Upper lobe of left lung (tissue), 6 donors: ENCODE measurements at places on chromosomes 1 and 21. TPM values are rescaled to one million over a fixed set of nuclear protein-coding genes. Genes with fewer than 3 reads are reported as not detected.

Gene LMX1A
- total RNA-seq, result 0.33 TPM

Gene LINGO4
- total RNA-seq, result 0.22 TPM

Gene SELP
- total RNA-seq, result 40.4 TPM

Gene PHGDH
- 24.5 TPM for total RNA-seq

Gene KRTAP12-2
- not detected for total RNA-seq

- no peaks in the 10 kb centered on the region for H3K27me3 ChIP-seq
- no peak overlapping the region for H3K27ac ChIP-seq
- H3K36me3 ChIP-seq, result no peaks in the 10 kb centered on the region
- H3K4me3 ChIP-seq, result no peak overlapping the region
- no peaks in the 10 kb centered on the region for H3K4me1 ChIP-seq
Measured at GRCh38 chr1:170518965-170519364, 13.0 kb upstream of the GORAB start.

- no peaks in the 10 kb centered on the region for H3K36me3 ChIP-seq
- no peak for DNase-seq
- H3K4me3 ChIP-seq, result no peak overlapping the region
- no peaks in the 10 kb centered on the region for H3K27me3 ChIP-seq
Measured at GRCh38 chr1:207619871-207620542, 24.9 kb upstream of the CR1L start.

GRCh38 chr1:245579881-245580280, 425.1 kb downstream of the KIF26B start:
- no peaks in the 10 kb centered on the region for H3K4me1 ChIP-seq
- no peaks in the 10 kb centered on the region for H3K36me3 ChIP-seq
- no peaks in the 10 kb centered on the region for H3K27me3 ChIP-seq
- no peak overlapping the region for H3K27ac ChIP-seq

- peak overlapping the region; percentile 98 for H3K27ac ChIP-seq
- DNase-seq, result no peak
- H3K4me3 ChIP-seq, result peak overlapping the region; percentile 87
- no peaks in the 10 kb centered on the region for H3K27me3 ChIP-seq
Measured at GRCh38 chr1:113928187-113928930, 765 bp upstream of the HIPK1 start.

- DNase-seq, result peak; percentile 62
- H3K4me3 ChIP-seq, result peak overlapping the region; percentile 29
- peaks cover 16% of the 10 kb centered on the region for H3K4me1 ChIP-seq
- no peaks in the 10 kb centered on the region for H3K36me3 ChIP-seq
- no peaks in the 10 kb centered on the region for H3K27me3 ChIP-seq
Measured at GRCh38 chr1:94602316-94602715, 60.8 kb upstream of the F3 start.

GRCh38 chr1:241964550-241965282, 7.1 kb downstream of the BECN2 start:
- H3K4me1 ChIP-seq, result no peaks in the 10 kb centered on the region
- H3K27me3 ChIP-seq, result no peaks in the 10 kb centered on the region
- no peak for DNase-seq
- no peaks in the 10 kb centered on the region for H3K36me3 ChIP-seq
- H3K27ac ChIP-seq, result no peak overlapping the region

- no peak for DNase-seq
- H3K4me3 ChIP-seq, result no peak overlapping the region
- H3K27me3 ChIP-seq, result no peaks in the 10 kb centered on the region
- no peaks in the 10 kb centered on the region for H3K36me3 ChIP-seq
- H3K4me1 ChIP-seq, result no peaks in the 10 kb centered on the region
Measured at GRCh38 chr1:48007047-48007446, 9.9 kb upstream of the TRABD2B start.

- no peak overlapping the region for H3K4me3 ChIP-seq
- H3K4me1 ChIP-seq, result no peaks in the 10 kb centered on the region
- H3K36me3 ChIP-seq, result no peaks in the 10 kb centered on the region
- no peaks in the 10 kb centered on the region for H3K27me3 ChIP-seq
- DNase-seq, result no peak
- H3K27ac ChIP-seq, result no peak overlapping the region
Measured at GRCh38 chr1:207268337-207268736, 53.1 kb upstream of the CD55 start.

- no peak overlapping the region for H3K4me3 ChIP-seq
- H3K36me3 ChIP-seq, result no peaks in the 10 kb centered on the region
Measured at GRCh38 chr21:44487831-44488230, 32.5 kb downstream of the LRRC3 start.

- no peaks in the 10 kb centered on the region for H3K27me3 ChIP-seq
- peaks cover 6% of the 10 kb centered on the region for H3K4me1 ChIP-seq
- no peak overlapping the region for H3K4me3 ChIP-seq
- no peak for DNase-seq
Measured at GRCh38 chr1:184626076-184627006, 128.3 kb downstream of the EDEM3 start.

DNA sequence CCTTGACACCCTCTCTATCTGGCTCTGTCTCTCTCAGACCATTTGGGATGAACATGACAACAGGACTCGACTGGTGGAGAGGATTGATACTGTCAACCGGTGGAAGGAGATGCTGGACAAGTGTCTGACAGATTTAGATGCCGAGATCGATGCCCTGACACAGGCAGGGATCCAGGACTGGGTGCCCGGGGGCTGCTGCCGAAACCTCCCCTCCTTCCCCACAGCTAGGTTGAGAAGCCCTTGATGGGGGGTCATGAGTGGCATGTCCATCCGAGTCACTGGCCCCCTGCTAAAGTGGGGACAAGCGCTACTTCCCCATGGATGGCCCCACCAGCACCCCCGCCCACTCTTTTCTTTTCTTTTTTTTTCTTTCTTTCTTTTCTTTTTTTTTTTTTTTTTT, 1.2 kb downstream of the TEKT2 start:
- no peak overlapping the region for H3K27ac ChIP-seq
- H3K27me3 ChIP-seq, result peaks cover 6% of the 10 kb centered on the region
- H3K36me3 ChIP-seq, result no peaks in the 10 kb centered on the region
- H3K4me1 ChIP-seq, result peaks cover 24% of the 10 kb centered on the region

DNA sequence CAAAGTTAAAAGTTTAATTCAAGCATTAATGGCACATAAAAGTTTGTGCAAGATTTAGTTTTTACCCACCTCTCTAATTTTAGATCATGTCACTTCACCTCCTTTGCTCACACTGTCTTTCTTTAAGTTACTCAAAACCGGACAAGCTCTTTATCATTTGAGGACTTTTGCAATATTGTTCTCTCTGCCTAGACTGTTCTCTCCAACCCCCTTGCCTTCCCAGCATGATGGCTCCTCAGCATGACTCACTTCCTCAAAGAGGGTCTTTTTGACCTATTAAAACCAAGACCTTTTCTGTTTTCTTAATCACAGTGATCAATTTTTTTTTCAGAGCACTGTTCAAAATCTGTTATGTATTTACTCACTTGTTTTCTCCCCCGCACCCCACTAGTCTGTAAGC, 61.3 kb downstream of the XKR8 start:
- H3K4me3 ChIP-seq, result no peak overlapping the region
- no peaks in the 10 kb centered on the region for H3K36me3 ChIP-seq
- H3K4me1 ChIP-seq, result no peaks in the 10 kb centered on the region
